Activated T-helper 9 cell treated with anti-CD3 and anti-CD28 coated beads, Interleukin-2, amount 50 U/mL, for 16 hours (primary cell): ENCODE measurements at places on chromosomes 11 and 22.

- no peak for DNase-seq
These were observed 11.6 kb downstream of the CPSF7 start for GRCh38 chr11:61418136-61418535.

- DNase-seq: no peak
These were observed 22.9 kb downstream of the TRIM22 start for GRCh38 chr11:5712507-5712906.

DNA sequence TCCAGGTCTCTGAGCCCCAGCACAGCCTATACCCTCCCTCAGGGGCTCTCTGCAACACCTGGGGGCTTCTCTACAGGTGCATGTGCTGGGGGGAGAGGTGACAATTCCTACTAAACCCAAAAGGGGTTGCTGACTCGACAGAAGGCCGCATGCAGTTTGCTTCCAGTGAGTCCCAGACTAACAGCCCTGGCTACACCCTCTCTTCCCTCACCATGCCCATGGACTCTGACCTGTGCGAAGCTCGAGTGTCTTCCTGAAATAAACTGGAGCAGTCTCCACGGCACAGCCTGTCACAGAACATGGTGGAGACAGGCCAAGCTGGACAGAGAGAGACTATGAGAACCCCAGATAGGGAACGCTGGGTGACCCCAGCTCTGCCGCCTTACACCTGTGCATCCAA lies 16.6 kb downstream of the PLEKHA7 start:
- no peak for DNase-seq

GRCh38 chr11:65078151-65078550 lies 5.7 kb downstream of the CDCA5 start:
- peak; percentile 56 for DNase-seq

- DNase-seq: no peak
These were observed 51.4 kb downstream of the CDON start for GRCh38 chr11:126011265-126011664.

GRCh38 chr11:120615391-120615790 lies 103.8 kb downstream of the GRIK4 start:
- DNase-seq: no peak

DNA sequence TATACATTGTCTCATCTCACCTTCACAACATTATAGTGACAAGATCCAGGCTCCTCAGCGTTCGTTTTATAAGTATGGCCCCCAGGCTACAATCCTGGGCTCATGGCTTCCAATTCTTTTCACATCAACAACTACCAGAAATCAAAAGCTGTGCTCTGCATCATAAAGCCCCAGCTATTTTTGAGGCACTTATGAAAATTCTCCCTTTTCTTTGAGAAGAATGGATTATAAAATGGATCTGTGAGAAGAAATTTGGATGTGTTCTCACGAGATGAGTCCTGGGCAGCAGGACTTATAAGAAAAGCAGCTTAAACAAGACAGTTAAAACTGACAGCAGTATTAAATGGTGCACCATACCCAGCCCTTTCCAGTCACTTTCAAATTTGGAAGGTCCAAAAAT lies 80.3 kb downstream of the BTBD10 start:
- DNase-seq: no peak

DNA sequence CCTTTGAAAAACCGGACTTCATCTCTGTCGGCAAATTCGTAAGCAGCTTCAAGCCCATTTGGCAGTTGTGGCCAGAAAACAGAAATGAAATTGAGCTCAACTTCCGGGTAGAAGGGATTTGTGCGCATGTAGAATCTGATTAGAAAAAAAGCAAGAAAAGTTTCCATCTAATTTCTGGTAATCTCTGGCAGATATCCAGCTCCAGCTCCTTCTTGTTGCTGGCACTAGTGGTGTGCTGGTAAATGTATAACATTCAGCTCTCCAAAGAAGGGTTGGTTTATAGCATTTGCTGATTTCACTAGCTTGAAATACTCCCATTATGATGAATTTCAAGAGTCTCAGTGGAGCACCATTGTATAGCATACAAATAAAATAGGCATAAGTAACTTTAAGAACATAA lies 5.4 kb downstream of the MMP1 start:
- DNase-seq: no peak

- no peak for DNase-seq
These were observed 713.2 kb upstream of the CCDC179 start for GRCh38 chr11:23573429-23573828.

GRCh38 chr22:32803020-32803737 lies 1.7 kb downstream of the TIMP3 start:
- no peak for DNase-seq

- no peak for DNase-seq
These were observed 226.2 kb downstream of the TMEM135 start for GRCh38 chr11:87263979-87264378.

DNA sequence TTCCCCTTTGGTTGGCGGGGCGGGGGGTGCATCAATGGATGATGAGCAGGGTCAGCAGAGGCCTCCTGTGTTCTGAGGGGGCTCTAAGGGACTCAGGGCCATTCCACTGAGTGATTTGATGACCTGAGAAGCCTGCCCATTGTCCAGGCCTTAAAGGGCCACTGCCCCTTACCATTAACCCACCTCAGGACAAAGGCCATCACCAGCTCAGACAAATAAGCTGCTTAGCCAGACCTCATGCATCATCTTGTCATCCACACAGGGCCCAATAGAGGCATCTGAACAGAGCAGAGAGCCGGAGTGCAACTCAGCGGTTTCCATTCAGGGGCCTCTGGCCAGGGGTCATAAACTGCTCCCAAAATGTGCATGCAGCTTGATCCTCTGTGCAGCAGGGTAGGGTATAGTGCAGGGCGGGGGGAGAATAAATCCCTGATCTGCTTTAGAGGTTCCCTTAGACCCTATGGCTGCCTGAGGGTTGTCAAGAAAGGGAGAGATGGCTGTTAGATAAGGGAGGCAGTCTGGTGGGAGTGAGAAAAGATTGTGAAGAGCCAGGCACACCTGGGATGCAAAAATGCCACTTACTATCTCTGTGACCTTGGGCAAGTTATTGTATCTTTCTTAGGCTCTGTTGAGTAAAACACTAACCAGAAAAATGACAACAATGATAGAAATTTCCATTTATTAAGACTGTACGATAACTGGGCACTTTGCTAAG lies 375.5 kb upstream of the NARS2 start:
- DNase-seq: no peak

GRCh38 chr11:73792584-73792983 lies 4.9 kb downstream of the MRPL48 start:
- no peak for DNase-seq

DNA sequence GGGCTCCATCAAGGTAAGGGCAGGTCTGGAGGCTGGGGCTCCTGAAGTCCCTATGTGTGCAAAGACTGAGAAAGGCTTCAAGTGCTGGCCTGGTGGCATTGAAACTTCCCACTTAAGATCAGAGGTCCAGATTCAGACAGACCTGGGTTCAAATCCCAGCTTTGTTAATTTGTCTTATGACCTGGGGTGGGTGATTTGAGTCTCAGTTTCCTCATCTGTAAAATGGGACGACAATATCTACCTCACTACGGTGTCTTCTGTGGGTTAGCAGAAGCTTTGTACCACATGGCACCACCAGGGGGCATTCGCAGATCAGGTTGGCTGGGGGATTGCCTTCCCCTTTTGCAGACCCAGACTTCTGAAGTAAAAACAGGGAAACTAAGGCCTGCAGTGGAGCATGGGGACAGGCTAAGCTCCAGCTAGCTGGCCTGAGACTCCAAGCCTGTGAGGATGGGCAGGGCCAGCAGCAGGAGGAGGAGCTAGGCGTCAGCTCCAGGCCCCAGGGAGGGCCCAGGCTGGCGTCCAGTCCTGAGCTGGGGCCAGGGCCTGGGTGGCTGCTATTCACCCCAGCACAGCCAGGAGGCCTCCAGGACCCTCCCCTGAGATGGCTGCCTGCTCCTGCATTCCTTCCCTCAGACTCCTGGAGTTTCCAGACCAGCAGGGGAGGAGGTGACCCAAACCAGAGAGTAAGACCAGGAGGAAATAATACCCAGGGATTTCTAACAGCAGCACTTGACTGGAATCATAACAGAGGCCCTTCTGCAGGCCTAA lies 1.5 kb downstream of the CASTOR1 start:
- peak; percentile 80 for DNase-seq

GRCh38 chr11:30561691-30562415 lies 24.3 kb downstream of the MPPED2 start:
- DNase-seq: no peak
